ENCODE measurements at places on chromosomes 13 and 19.

GRCh38 chr13:49569993-49570689 is 15.2 kb downstream of the RCBTB1 start:
- no peak for DNase-seq

DNA sequence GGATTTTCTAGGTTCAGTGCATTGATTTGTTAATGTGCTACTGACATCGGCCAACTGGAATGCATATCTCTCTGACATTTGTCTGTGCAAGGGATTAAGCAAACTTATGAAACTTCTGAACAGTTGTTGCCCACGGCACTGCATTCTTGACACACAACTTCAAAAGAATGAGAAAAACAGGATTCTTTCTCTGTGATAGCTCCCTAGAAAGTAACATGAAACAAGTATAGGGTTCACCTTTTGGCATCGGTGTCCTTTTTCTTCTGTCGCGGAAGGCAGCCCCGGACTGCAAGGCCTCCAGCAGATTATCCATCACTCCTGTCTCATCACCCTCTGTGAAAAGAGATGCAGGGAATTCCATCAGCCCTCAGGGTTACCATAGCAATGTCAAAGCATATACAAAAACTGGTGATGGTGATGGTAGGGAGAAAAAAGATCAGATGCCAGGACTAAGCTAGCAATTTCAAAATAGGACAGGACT is 389.2 kb downstream of the DIAPH3 start:
- peak; percentile 21 for DNase-seq

DNA sequence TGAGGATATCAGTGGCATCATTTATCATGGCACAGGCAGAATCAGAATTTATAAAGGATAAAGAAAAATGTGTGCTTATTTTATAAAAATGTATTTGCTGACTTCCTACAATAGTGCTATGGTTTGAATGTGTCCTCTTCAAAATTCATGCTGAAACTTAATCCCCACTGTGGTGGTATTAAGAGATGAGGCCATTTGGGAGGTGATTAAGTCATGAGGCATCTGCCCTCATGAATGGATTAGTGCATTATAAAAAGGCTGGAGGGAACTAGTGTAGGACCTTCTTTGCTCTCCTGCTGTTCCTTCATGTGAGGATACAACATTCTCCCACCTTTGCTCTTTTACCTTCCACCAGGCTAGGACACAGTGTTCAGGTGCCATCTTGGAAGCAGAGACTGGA is 212.8 kb downstream of the RFC3 start:
- DNase-seq = no peak

DNA sequence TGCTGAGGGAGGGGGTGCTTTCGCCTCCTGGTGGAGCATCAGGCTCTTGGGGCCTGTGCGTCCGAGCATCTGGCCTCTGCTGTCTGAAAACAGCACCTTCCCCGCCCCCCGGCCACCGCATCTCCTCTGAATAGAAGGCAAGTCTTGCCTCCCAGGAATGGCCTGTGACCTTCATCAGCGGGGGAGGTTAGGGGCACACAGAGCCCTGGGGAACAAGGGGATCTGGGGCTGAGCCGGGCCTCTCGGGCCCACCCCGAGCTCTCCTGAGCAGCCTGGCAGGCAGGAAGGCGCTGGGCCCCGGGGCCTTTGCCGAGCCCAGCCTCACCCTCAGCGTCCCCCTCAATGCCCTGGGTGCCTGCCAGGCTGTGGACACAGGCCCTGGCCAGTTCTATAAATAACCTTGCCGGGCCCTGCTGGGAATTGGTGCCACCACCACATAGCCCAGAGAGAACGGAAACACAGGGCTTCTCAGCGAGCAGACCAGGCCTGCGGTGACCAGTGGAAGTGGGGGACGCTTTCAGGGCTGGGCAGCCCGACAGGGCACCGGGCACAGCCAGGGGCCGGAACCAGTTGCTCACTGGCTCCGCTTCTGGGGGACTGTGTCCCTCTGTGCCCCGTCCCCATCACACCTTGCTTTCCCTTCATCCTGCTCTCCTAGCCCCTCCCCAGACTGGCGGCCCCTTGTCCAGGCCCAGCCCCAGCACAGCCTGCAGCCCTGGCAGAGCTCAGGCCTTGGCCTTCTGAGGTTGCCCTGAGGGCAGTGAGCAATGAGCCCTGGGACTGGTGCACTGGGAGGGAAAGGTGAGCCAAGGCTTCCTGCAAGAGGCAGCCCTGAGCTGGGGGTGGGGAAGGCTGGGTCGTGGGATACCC is 9.5 kb downstream of the STK11 start:
- DNase-seq = no peak

DNA sequence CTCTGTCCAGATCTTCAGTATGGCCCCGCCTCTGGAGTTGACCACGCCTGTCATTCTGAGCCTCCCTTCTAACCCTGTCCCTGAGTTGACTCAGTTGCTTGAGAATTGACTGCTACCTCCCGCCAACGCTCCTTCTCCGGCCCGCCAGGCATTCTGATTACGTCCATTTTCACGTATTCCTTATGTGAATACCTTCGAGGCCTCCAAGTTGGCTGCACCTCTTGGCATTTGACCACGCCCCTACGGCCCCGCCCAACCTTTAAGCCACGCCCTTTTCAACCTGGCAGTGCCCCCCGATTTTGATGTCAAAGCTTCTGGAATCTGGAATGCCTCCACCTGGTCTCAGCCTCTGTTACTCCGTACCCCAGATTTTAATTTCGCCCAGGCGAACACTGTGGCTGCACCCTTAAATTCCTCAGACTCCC is 1.7 kb upstream of the EML2 start:
- DNase-seq = peak; percentile 96

DNA sequence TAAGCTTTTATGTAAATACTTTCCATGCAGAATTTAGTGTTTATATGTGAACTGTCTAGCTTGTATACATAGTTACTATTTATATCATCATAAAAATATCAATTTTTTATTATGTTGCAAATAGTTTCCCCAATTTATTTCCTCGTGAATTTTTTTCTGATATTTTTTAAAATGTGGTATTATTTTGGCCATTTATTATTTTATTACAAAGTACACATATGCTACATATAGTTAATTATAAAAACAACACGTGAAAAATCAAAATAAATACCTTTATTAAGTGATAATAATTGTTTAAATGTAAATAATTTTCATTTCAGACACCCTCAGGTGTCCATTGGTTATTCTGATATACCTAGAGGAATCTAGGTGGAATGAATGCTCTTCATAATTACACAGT is 1394.9 kb upstream of the PRR20A start:
- DNase-seq = no peak

DNA sequence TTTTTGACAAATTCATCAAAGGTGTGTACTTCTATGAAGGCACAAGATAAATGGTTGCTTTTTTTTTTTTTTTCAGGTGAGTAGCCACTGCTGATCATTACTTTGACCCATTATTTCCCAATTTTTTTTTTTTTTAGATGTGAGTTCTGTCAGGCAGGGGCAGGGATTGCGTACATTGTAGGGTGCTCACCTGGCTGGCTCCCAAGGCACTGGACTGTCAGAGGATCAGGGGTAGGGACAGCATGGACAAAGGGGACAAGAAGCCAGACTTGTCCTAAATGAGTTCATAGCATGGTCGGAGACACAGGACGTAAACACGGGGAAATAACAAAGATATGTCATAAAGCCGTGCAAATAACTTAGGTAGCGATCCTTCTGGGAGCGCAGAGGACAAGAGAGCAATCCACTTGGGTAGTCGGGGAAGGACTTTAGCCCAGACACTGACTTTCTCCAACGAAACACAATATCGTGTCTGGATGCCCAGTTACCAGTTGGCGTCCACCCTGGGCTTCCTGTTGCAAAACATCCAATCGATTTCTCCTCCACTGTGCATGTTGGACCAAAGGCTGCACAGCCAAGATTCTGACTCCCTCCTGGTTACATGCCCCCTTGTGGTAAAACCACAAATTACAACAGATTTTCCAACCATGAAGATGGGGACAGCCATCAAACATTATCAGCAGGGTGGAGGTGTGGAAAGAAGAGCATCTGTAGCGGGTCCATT is 27.5 kb upstream of the KATNAL1 start:
- DNase-seq = no peak

All from Caki2 (cell line).